Left ventricle myocardium superior (tissue), 1 donor: ENCODE measurements at places on chromosomes 7 and 10.
A peak's percentile ranks its signal among the peaks of the same experiment; 100 is the strongest.

DNA sequence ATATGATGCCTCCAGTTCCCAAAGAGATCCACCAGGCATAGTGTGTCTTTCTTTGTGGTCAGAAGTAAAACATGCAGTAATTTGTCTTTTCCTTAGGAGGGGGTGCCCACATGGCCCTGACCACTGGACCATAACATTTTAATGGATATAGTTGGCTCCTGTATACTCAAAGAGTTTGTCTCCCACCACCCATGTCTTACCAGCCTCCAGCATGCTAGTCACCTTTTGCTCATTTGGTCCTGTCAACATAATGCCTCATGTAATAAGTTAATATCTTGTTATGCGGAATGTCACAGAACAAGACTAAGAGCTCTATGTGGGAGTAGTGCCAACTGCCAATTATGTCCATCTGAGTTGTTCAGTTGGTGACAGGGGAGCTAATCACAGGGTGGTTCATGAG is 83.4 kb upstream of the IFRD1 start:
- no peak for DNase-seq

DNA sequence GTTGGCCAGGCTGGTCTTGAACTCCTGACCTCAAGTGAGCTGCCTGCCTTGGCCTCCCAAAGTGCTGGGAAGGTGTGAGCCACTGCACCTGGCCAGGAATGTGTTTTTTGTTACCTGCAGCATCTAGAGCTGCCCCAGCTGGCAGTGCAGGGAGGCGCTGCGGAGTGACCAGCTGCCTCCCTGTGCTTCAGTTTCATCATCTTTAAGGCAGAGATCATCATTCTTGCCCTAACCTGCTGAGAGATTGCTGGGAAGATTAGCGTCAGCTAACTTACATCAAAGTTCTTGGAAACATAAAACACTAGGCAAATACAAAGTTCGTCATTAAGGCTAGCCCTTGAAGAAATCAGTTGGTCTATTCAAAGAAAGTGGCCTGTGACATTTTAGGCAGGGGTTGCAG is 2.3 kb downstream of the ZNF282 start:
- DNase-seq: no peak

DNA sequence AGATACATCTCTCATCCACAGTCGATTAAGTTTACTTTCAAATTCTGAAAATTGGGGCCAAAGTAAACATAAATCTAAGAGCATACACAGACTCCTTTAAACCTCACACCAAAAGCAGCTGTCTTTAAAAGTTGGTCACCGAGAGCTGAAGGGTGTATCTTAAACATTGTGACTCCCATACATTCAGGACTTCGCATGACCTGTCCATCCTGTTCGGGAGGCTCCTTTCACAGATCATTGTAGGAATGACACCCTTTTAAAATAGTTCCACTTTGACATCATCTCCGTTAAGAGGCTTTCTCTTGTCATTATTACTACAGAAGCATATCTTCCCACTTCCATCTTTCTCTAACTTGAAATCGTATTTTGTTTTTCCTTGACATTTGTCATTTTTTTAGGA is 440.0 kb downstream of the DNAJB9 start:
- DNase-seq: no peak

GRCh38 chr10:125985557-125986240 is 89.3 kb downstream of the FANK1 start:
- no peak for DNase-seq

GRCh38 chr10:127561647-127562046 is 12.5 kb downstream of the NPS start:
- DNase-seq: no peak

DNA sequence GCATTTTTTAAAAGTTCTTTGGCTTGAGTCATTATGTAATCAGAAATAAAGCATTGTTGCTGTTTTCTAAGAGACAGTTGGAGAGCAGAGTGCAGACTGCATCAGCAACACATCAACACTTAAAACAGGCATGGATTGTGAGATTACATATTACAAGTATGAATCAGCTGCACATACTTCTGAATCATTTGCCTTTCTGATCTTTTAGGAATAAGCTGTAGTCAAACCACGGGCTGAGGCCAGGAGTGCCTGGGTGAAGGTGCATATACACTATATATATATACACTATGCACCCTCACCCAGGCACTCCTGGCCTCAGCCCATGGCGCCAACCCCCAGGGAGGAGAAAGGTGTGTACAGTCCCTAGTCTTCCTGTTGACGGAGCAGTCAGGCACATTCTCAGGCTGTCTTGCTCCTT is 52.4 kb upstream of the DLX6 start:
- no peak for DNase-seq

GRCh38 chr7:85415743-85416142 is 228.9 kb upstream of the SEMA3D start:
- DNase-seq: no peak

GRCh38 chr7:46513447-46513848 is 592.4 kb upstream of the IGFBP3 start:
- DNase-seq: no peak

GRCh38 chr7:121186746-121187145 is 142.1 kb upstream of the WNT16 start:
- DNase-seq: no peak

GRCh38 chr7:15972862-15973275 is 286.4 kb upstream of the MEOX2 start:
- no peak for DNase-seq

DNA sequence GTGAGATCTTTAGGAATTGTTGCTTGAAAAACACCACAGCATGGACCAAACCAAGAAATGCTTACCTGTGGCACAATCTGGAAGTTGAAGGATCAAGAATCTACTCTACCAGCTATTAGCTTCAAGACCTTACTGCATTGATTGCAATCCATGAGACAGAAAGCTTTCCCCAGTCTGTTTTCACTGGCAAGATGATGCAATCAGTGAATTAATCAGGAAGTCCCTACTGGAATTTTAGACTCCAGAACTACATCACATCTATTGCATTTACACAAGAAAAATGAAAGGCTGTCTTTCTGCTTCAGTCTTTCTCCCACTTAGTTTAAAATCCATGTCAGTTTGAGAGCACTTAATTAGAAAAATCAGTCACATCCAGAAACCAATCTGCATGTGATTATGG is 191.7 kb downstream of the TFEC start:
- no peak for DNase-seq

- no peak for DNase-seq
Observed at GRCh38 chr10:61608255-61609033, 54.3 kb upstream of the CABCOCO1 start.

GRCh38 chr7:28481091-28481926 is 69.0 kb downstream of the CREB5 start:
- no peak for DNase-seq

- no peak for DNase-seq
Observed at GRCh38 chr10:14507176-14507575, 176.5 kb upstream of the FRMD4A start.

GRCh38 chr10:79047875-79048638 is 20.7 kb upstream of the ZMIZ1 start:
- no peak for DNase-seq

DNA sequence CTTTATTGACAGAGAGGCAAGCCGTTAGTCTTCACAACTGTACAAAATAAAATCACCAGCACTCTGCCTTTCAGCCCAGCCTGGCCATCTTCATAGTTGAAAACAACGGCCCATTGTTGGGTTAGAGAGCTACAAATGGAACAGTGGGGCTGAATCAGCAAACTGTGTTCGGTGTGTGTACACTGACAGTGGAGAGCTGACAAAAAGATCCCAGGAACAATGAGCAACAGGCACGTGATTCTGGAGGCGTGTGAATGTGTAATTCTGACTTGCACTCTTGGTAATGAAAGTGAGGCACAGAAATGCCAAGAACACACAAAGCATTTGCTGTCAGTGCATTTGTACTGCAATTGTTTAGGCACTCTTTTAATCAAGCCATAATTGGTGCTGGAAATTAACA is 303.7 kb downstream of the WDR11 start:
- no peak for DNase-seq

GRCh38 chr7:36115448-36116321 is 37.4 kb upstream of the EEPD1 start:
- peak; percentile 76 for DNase-seq

DNA sequence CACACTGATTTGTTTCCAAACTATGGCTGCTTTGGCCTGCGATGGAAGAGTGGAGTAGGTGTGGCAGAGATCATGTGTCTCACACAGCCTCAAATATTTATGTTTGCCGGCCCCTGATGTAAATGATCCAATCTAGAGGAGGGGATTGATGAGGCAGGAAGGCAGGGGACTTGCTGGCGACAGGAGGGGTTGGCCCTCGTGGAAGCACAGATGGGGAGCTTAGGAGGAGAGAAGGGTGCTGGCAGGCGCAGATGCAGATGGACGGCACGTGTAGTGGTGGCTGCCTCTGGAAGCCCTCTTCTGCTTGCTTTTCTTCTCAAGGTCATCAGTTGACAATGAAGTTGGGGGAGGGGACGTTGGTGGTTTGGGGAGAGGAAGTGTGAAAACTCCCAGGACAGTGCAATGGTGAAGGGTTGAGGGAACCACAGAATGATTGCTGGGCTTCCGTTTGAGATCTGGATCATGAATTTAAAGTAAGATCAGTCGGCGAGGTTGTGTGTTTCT is 15.4 kb downstream of the COL13A1 start:
- no peak for DNase-seq

- no peak for DNase-seq
Observed at GRCh38 chr7:107179326-107180164, 10.7 kb downstream of the HBP1 start.

GRCh38 chr10:119932631-119933030 is 40.1 kb downstream of the SEC23IP start:
- no peak for DNase-seq

DNA sequence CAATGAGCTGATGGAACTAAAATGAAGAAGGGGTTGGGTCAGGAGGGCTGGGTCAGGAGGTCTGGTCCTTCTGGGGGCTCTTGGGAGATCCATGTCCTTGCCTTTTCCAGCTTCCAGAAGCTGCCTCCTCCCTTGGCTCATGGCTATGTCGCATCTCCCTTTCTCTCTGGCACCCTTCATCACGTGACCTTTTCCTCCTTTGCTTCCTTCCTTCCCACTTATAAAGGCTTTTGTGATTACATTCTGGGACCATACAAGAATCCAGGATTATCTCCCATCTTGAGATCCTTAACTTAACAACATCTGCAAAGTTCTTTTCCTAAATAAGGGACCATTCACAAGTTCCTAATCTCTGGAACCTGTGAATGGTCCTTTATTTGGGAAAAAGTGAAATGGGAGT is 290.2 kb downstream of the GALNT17 start:
- DNase-seq: no peak
